Occipital lobe (tissue), 3 donors: ENCODE measurements at places on chromosomes 1 and 21.

GRCh38 chr1:150065184-150065871, 2.2 kb upstream of the VPS45 start:
- DNase-seq: no peak

DNA sequence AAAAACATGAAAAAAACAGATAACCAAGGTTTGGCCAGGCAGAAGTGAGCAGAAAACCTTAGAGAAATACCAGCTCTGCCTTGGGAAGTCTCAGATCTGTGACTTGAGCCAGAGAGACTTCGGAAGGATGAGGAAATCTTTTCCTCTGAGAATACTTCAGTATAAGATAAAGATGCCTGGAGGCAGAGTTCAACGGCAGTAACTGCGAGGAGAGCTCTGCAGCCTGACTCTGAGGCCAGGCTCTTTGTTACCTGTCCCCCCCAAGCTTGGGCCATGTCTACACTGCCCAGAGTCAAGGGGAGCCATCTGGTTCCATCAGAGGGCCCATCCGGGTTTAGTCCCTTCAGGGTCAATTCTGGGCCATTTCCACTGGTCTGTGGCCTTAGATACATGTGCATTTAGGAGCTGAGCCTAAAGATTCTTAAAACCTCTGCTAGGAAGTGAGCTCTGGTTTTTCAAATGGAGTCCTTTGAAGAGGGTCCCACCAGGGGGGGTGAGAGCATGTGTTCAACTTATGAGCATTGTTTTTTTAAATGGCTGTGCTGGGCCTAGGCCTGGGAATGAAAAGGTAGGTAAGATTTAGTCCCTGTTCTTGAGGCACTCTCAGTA, 8.7 kb downstream of the KIRREL1 start:
- no peak for DNase-seq

- no peak for DNase-seq
These were observed 272.2 kb downstream of the VAV3 start for GRCh38 chr1:107692580-107693345.

DNA sequence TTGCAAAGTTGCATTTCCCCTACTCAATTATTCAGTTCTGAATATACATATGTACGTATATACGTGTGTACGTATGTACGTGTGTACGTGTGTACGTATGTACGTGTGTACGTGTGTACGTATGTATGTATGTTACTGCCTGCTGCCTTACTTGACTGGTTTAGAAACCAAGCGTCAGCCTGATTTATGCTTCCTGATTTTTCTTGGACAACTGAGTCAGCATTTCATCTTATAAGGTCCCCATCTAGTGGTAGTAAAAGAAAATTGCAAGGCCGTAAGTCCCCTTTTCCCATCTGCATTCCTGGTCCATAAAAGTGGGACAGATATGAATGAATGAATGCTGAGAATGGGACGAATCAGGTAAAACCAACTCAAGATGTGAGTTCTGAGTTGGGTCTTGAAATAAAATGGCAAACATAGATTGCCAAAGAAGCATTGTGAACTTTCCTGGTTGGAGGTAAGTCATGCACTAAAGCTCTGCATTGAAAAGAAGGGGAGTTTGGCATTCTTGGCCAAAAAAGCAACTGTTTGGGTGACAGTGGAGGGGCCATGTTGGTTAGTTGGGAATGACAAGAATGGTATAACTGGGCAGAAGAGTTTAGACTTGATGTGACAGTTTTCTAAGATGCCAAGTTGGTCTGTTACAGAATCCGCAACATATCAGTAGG, 76.4 kb upstream of the DNAH14 start:
- DNase-seq: no peak

- no peak for DNase-seq
These were observed 55.6 kb downstream of the SUCO start for GRCh38 chr1:172588296-172589291.

- no peak for DNase-seq
These were observed 2.8 kb downstream of the PAQR7 start for GRCh38 chr1:25872713-25873112.

- DNase-seq: no peak
These were observed 83.1 kb downstream of the ESRRG start for GRCh38 chr1:216640100-216640499.

DNA sequence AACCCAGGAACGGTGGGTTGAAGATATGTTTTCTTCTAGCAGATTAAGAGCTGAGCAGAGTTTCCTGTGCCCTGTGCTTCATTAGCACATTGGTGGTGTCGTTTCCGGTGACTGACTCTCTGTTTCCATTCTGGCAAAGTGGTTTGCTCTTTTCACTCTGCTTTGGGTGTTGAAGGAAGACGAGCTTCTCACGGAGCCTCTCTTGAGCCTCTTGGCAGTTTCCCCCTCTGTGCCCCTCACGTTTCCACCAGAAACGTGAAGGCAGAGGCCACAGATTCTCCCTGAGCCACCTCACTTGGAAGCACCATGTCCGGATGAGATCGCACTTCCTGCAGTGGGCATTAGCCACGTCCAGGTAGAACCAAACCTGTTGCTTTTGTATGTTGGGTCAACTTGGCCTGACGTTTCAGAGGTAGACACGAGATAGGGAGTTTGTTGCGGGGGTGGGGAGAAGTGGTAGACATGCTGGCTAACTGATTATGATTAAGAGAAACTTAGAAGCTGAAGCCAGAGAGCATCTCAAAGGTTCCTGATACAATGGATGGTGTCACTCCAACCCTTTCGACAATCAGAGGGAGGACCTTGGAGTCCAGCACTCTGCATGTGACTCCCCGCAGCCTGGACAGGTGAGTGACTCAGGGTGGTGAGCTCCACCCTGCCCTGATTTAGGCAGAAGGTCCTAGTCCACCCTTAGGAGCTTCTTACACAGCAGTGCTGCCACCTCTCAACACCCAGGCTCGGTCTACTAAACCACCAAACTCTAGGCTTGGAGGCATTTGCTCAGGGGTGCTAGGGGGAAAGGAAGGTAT, at the start of gene LAX1:
LAX1 (plus strand) TSS at position 155 of the 809 bp plus-strand sequence; CDS start at position 538, 383 bp downstream.
- DNase-seq: no peak

DNA sequence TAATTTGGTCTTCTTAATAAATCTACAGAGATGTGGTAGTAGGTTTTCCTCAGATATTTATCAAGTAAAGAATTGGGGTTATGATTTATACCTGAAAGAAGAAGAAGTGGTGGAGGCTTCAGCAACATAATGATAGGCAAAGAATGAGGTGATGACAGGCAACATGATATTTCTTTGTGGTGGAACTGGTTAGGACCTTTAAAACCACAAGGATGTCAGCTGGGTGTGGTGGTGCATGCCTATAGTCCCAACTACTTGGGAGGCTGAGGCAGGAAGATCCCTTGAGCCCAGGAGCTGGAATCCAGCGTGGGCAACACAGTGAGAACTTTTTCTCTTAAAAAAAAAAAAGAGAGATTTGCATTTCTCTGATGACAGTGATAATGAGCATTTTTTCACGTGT, 34.1 kb upstream of the COL11A1 start:
- no peak for DNase-seq

DNA sequence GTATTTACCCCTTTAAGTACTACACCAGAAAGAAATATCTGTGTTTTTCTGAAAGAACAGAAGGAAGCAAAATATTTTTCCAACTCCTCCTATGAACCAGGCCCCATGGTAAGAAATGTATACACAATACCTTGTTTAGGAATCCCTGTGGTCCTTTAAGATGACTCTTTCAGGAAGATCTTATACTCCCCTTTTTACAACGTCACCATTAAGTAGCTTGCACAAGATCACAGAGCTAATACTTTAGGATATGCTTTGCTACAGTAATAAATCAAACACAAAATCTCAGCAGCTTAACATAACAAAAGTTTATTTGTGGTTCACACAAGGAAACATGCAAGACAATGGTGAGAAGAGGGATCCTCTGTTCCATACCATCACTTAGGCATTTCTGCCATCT, 8.8 kb upstream of the LAMB3 start:
- DNase-seq: no peak

- DNase-seq: no peak
These were observed 352.4 kb downstream of the USP25 start for GRCh38 chr21:16082038-16082816.

DNA sequence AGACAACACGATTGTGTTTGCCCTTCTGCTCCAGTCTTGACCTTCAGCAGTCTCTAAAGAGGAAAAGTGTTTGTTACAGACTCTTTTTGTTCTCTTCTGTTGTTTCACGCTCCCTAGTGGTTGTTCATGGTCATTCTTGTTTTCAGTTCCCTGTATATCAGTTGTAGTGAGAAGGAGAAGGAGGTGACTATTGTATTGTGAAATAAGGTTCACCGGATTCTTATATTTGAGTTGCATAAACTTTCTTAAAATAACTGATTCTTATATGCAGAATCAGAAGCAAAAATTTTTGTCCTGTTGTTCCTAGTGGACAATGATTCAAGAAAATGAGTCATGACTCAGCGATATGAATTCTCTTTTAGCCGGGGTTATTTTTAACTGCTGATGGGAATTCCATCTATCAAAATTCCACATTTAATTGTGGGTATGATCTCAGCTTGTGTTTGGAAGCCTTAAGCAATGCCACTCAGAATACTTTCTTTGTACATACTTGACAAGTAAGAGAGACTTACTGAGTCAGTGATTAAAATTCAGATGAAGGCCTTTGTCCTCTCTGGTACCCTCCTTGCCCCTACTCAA, 152.2 kb downstream of the CLEC20A start:
- no peak for DNase-seq

DNA sequence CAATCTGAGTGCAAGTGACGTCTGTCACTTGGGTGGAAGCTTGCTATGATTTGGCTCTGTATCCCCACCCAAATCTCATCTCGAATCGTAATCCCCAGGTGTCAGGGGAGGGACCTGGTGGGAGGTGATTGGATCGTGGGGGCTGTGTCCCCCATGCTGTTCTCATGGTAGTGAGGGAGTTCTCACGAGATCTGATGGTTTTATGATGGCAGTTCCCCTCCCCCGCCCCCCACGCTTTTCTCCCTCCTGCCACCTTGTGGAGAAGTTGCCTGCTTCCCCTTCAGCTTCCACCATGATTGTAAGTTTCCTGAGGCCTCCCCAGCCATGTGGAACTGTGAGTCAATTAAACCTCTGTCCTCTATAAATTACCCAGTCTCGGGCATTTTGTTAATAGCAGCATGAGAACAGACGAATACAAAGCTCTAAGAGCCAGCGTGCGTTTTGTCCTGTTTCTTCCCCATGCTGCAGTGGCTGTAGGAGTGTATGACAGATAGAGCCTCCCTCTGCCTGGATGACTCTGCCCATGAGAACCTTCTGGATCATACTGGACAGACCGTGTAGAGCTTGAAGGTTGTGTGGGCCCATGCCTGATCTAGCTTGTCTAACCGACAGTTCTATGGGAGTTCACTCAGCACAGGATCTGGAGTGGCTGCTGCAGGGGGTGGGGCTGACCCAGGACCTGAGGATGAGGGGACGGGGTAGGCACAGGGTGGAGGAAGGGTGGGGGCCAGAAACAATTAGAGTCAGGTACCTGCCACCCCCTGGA, 139.7 kb upstream of the ERRFI1 start:
- no peak for DNase-seq

DNA sequence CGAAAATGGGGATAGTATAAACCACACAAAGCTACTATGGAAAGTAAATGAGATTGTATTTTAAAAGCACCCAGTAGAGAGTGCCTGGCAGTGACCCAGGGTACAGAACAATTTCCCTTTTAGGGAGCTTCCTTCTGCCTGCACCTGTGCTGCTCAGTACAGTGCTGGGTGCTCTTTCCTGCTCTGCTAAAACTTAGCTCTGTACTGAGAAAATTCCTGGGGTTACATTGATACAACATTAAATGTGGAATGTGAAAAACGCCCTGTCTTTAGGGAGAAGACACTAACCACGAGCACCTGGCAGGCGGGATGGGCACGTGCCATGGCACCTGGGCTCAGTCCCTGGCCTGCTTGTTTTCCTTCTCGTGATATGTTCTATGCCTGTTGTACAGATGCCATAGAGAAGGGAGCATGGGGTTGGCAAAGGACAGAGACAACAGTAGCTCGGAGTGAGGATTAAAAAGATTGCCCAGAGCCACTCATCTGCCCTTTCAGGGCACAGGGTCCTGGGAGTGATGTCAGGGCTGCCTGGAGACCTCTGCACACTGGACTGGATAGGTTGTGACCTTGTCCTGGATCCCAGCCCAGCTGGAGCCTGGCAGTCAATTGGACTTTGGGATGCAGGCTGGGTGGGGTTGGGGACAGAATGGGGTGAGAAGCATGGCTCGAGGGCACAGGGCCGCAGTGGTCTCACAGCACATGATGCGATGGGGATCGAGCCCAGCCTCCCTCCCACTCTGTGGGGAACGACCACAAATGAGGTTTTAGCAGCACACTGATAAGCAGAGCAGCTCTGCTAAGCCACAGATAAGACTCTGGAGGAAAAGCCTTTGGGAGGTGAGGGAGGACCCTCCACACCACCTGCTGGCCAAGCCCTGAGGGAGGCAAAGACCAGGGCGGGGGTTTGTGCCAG, 4.2 kb downstream of the SPATA46 start:
- DNase-seq: no peak

DNA sequence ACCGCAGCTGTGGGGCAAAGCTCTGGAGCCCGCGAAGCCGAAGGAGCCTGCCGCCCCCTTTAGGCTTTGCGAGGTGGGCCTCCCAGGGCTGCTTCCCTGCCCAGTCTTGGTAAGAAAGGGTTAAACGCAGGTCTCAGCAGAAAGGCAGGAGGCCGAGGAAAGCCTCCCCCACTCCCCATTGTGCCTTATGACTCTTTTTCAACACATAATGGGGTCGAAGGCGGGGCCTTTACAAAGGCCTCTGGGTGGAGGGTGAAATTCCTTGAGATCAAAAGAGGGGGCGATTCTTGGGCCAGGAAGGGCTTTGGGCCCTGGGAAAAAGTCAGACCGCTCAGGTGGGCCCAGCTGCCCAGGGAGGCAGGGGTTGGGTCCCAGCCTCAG, 880 bp downstream of the ALPL start:
- no peak for DNase-seq

DNA sequence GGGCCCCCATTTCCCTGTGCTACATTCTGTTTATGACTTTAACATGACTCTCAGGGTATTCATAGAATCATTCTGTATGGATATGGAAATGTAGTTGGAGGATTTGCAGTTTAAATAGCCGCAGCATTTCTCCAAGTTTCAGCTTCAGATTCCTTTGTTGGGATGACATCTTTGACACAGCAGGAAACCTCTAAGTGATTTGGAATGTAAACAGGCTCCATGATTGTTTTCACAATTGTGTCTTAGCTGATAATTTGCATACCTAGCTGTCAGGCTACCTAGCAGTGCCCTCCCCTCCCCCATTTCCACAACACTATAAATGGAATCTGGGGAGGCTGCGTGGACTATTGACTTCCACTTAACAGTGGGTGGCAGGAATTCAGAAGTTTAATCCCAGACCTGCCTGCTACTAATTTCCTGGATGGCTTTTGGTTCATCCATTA, 290.2 kb downstream of the HLX start:
- DNase-seq: no peak

- no peak for DNase-seq
These were observed 63.7 kb downstream of the ERICH3 start for GRCh38 chr1:74609810-74610371.

DNA sequence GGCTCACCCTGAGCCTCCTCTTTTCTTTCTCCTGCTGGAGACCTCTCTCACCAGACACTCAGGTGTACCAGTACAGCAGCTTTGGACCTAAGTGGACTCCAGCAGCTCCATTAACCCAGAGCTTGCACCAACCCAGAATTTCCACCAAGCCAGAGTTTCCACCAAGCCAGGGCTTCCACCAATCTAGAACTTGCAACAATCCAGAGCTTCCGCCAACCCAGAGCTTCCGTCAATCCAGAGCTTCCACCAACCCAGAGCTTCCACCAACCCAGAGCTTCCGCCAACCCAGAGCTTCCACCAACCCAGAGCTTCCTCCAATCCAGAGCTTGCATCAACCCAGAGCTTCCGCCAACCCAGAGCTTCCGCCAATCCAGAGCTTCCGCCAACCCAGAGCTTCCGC, 23.2 kb downstream of the CRYAA start:
- DNase-seq: no peak
